Fibroblast of skin of left quadriceps (primary cell): ENCODE measurements at places on chromosomes 6 and 20.

DNA sequence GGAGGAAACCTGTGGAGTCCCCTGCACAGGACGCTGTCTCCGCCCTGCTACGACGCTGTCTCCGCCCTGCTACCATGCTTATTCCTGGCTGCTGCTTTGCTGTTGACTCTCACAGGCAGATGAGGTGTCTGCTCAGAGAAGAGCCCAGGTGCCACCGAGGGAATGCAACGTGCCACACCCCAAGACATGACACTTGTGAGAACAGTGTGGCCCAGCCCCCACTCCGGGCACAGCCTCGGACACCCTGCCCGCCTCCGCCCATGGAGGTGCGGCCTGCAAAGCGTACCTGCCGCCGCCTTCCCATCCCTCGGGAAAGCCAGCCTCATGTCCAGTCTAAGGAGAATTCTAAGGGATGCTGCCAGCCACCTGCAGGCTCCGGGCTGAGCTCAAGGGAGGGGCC lies 15.6 kb upstream of the MRGBP start:
- no peak for DNase-seq

DNA sequence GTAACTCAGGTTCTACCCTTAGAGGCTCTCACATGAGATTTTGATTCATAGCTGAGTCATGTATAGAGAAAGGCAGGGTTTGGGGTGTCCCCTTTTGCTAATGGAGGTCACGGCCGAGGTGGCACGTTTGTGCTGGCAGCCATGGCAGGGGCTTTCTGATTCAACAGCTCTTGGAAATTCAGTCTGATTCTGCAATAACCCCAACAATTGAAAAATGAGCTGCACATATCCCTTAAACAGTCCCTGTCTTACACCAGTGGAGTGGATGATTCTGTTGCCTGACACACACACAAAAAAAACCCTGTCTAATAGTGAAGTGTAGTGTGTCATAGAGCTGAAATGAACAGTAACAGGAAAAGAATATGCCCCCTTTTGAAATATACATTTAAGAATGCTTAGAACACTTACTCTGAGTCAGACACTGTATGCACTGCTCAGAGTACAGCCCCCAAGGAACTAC lies 40.4 kb upstream of the ARG1 start:
- no peak for DNase-seq

- peak; percentile 68 for DNase-seq
Observed at GRCh38 chr6:163825033-163825432, 410.5 kb downstream of the QKI start.

GRCh38 chr20:62707921-62708521 lies 615 bp upstream of the NTSR1 start:
- DNase-seq, result no peak

DNA sequence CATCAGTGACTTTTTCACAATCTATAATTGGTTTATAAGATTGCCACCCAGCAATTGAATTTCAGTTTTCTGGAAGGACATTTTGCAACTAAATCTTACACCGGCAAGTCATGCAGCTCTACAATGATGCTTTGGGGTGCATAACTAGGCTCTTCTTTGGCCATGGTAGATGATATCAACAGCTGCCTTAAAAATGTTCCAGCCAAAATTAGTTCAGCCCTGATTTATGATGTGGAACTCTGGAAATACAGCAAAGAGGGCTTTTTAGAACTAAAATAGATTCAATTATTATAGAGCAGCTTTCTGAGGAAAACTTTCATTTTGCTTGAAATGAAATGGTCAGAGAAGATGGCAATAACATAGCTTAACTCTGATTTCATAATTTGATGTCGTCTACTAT lies 18.4 kb upstream of the MCM9 start:
- DNase-seq, result no peak

- no peak for DNase-seq
Observed at GRCh38 chr20:23574977-23575376, 6.7 kb upstream of the CST9L start.
